ENCODE measurements at places on chromosomes 5 and 9.
A peak's percentile ranks its signal among the peaks of the same experiment; 100 is the strongest.

- DNase-seq: no peak
These were observed 3.4 kb downstream of the DOLK start for GRCh38 chr9:128943832-128944620.

- DNase-seq: no peak
These were observed 77.0 kb upstream of the ZFAND5 start for GRCh38 chr9:72441848-72442607.

GRCh38 chr9:120730654-120731514, 16.6 kb upstream of the MEGF9 start:
- DNase-seq: no peak

DNA sequence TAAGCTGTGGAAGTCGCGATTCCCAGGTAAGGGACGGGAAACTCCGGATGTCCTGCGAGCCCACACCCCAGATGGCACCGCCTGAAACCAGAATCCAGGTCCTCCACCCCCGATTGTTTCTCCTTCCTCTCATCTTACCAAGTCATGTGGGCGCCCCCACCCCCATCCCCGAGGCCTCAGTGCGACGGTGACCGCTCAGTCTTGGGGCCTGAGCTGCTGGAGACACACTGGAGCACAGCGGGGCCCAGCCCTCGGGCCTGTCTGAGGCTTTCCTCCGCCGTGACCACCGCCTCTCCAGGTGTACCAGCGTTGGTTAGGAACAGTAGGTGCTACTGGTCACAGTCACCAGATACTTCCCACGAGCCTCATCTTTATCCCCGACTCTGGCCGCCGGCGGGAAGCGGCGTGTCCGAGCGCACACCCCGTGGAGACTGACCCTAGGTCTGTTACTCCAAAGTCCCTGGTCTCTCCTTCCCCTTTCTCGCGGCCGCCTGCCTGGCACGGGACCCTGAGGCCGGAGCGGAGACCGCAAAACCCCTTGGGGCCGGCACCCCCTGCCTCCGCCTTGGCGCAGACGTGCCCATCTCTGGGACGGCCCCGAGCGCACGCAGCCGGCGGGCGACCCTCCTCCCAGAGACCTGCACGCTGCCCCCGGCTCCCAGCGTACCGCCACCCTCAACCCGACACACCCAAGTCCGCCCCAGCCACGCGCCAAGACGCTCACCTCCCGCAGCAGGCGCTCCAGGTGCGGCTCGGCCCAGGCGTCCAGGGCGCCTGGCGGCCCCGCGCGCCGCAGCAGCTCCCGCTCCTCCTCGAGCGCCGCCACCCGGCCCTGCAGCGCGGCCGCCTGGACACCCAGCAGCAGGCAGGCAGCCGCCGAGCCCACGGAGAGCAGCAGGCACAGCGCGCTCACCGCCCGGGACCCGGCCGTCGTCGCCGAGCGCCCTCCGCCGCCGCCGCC, 733 bp downstream of the COL23A1 start:
- no peak for DNase-seq

- DNase-seq: no peak
These were observed 151.6 kb downstream of the FOCAD start for GRCh38 chr9:20835377-20836286.

DNA sequence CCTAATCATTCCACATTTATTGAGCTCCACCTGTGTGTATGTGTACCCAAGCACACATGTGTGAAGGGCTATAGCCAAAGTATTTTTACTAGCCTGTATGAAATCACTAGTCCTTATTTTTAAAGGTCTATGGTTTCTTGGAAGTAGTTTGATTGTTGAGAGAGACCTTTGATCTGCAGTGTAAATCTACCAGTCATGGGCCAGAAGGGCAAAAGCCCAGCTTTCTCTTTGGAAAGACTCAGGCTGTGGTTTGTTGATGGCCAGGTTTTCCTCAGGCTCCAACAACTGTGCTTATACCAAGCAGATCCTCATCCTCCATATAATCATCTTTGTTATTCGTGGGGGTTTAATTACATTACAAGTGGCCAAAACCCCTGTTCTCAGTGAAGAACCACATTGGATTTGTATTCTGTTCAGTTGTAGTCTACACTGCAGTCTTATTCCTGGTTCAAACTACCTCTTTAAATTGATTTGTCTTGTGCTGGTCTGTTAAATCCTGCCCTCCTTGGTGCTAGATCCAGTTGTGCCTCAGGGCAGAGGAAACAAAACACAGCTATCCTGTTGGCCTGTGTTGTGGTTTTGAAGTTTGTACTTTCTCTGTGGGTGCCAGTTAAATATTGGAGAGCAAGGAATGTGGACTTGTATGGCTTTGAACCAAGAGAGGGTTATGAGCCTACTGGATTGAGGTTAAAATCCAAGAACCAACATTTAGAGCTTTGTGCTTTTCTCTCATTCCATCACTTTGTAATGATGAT, 13.3 kb downstream of the CDC26 start:
- DNase-seq: no peak

DNA sequence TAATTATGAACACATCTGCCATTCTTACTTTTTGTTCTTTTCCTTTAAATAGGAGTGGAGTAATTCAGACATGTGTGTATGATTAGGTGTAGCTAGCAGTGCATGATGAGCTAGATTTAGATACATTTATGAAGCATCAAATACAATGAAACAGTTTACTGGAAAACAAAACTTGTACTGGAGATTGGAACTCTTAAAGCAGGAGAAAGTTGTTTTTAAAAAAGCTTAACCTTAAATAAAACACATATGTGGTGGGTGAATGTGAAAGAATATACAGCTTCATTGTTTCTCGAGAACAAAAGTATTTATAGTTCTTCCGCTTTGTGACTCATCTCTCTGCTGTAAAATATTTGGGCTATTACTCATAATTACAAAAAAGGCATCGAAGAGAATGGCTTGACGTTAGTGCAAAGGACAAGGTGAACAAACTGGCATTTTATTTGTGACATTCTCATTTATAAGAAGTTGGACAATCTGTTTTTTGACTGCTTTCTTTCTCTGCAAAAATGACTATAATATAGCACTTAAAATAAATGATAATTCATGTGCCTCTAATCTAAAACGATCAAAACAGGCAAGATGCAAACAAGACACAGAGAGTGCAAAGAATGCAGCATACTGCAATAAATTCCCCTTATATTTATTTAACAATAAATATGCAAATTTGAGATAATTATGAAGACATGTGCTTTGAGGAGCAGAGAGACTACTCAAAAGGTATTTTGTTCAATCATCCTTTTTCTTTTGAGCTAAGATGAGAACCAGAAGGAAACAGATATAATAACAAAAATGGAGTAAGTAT, 478.8 kb downstream of the CETN3 start:
- no peak for DNase-seq

- no peak for DNase-seq
These were observed 29.6 kb downstream of the SAR1B start for GRCh38 chr5:134603059-134603458.

GRCh38 chr9:129224618-129225489, 46.8 kb upstream of the IER5L start:
- DNase-seq: no peak

DNA sequence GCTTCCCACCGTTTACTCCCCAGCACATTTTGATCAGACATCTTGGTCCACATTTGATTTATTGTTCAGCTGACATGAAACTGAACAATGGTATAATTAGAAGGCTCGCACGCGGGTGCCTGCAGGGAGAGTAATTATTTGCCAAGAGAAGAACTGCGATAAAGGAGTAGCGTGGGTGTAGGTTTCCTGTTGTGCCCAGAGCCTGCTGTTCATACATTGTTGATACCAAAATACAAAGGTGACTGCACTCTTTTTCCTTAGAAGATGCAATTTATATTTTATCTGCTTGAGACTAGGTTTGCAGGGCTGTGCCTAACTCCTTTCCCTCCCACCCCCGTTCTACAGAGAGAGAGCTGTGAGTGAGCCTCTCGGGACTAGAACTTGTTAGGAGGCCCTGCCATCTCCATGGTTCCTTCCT, 241.8 kb upstream of the MSX2 start:
- DNase-seq: no peak

DNA sequence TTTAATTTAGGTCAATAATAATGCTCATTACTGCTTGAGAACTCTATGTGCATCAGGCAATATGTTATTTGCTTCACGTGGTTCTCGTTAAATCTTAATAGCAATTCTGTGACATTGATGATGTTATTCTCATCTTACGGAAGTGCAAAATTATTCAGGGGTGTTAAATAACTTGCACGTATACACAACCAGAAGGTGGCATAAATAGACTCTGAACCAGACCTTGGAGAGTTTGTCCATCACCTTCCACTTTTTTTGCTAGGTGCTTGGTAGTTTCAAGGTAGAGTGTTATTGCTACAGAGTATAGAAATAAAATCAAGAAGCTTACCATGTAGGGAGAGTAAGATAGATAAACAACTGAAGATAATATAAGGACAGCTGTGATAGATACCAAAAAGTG, 23.6 kb upstream of the TNFAIP8 start:
- no peak for DNase-seq

GRCh38 chr5:763998-764781, 20.3 kb downstream of the ZDHHC11B start:
- DNase-seq: no peak

DNA sequence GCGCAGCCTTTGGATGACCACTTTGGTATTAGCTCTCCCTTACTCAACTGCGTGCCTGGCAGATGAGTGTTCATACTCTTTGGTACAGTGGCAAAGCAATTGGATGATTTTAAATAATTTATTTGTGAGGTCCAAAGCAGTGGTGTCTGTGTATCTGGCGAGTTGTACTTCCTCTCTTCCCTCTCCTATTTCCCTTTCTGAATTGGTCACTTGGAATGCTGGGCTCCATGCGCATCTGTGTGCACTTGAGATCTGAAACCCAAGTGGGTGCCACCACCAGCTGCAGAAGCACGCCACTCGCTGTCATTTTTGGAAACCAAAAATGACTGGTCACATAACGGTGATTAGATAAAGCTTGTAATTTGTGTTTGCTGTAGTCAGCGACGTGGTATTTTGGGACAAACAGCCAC, 386.0 kb upstream of the KLF4 start:
- no peak for DNase-seq

GRCh38 chr9:8229226-8229625, 429.6 kb upstream of the DMAC1 start:
- DNase-seq: no peak

DNA sequence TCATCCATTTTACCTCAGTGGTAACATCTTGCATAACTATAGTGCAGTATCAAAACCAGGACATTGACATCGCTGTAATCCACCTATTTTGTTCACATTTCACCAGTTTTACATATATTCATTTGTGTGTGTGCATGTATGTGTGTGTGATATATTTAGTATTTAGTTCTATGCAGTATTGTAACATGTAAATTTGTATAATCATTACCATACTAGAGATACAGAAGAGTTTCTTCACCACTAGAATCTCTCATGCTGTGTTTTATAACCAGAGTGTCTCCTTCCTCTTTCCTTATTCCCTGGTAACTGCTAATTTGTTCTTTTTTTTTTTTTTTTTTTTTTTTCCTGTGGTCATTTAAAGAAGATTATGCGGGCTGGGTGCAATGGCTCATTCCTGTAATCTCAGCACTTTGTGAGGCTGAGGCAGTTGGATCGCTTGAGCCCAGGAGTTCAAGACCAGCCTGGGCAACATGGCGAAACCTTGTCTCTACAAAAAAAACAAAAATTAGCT, 11.0 kb downstream of the RASA1 start:
- DNase-seq: no peak

GRCh38 chr9:129194221-129194620, 16.2 kb upstream of the IER5L start:
- DNase-seq: no peak

- no peak for DNase-seq
These were observed 433.2 kb downstream of the SEMA5A start for GRCh38 chr5:9112520-9113291.

GRCh38 chr5:172102913-172103626, 85.0 kb downstream of the STK10 start:
- DNase-seq: peak; percentile 49

- DNase-seq: no peak
These were observed 138.8 kb upstream of the LIFR start for GRCh38 chr5:38695021-38695958.

GRCh38 chr5:27034565-27034964, 3.8 kb downstream of the CDH9 start:
- no peak for DNase-seq

GRCh38 chr9:136628268-136628667, 34.4 kb upstream of the EGFL7 start:
- DNase-seq: no peak

DNA sequence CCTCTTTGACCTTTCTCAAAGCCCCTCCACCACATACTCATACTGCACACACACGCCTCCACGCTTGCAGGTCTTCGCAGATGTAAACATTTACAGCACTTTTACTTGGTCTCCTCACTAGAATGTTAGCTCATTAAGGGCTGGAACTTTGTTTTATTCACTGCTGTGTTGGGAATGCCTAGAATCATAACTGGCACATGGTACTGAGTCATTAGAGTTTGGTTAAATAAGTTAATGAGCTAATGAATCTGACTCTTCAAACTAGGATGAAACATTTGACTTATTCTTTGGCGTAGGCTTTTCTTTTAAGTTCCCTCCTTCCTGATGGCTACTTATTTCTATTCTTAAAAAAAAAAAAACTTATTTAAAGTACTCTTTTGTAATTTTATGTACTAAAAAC, 28.9 kb downstream of the MAN2A1 start:
- no peak for DNase-seq

DNA sequence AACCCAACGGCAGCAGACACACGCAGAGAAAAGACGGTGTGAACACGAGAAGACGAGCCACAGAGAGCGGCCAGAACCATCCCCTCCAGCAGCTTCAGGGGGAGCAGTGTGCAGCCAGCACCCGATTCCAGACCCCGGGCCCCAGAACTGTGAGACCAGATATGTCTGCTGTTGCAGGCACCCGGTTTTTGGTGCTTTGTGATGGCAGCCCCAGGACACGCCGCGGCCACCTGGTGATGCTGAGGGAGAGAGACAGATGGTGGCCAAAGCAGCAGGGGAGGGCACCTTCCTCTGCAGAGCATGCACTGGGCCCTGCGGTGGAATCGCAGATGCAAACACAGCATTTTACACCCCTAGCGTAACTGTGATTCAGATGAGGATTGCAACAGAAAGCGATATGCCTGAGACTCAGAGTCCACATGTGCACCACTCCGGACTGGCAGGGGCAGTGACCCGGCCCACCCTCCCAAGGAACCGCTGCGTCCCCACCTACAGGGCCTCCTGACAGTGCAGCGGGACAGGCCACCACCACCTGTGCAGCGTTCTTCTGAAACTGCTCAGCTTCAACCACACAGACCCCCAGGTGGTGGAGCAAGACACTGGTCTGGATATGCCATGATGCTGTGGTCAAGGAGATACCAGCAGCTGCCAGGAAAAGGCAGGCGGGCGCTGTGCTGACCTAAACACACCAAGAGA, 24.0 kb downstream of the ZDHHC11B start:
- DNase-seq: no peak

All from hematopoietic multipotent progenitor cell treated with erythropoietin and hydrocortisone succinate and interleukin-3 and kit ligand, for 15 days (in vitro differentiated cells).